Fibroblast of skin of abdomen (primary cell): ENCODE measurements at places on chromosomes 4 and X.

DNA sequence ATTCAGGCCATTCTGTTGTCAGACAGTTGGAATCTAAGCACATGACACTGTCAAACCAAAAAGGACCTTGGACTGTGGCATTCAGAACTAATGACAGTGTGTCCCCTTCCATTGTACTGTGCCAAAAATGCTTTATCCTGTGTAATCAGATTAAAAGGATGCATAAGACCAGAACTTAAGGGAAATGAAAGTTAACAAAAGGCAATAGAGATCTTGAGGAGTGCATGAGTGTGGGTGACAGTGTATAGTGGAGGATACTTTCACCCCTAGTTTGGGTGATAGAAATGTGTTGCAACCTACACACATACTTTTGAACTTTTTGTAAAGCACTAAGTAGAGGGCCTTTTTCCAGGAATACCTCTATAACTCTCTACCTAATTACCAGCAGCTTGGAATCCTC lies 4.5 kb downstream of the CYSLTR1 start:
- DNase-seq = no peak

GRCh38 chr4:71303287-71303686 lies 35.5 kb upstream of the SLC4A4 start:
- DNase-seq = no peak

GRCh38 chr4:27360790-27361267 lies 500.2 kb downstream of the STIM2 start:
- DNase-seq = peak; percentile 49

- peak; percentile 32 for DNase-seq
Measured at GRCh38 chr4:185357211-185357610, 38.5 kb downstream of the LRP2BP start.

- DNase-seq = no peak
Measured at GRCh38 chr4:88075336-88075735, 67.9 kb downstream of the PKD2 start.

GRCh38 chr4:155837203-155837796 lies 28.8 kb downstream of the ASIC5 start:
- DNase-seq = no peak

DNA sequence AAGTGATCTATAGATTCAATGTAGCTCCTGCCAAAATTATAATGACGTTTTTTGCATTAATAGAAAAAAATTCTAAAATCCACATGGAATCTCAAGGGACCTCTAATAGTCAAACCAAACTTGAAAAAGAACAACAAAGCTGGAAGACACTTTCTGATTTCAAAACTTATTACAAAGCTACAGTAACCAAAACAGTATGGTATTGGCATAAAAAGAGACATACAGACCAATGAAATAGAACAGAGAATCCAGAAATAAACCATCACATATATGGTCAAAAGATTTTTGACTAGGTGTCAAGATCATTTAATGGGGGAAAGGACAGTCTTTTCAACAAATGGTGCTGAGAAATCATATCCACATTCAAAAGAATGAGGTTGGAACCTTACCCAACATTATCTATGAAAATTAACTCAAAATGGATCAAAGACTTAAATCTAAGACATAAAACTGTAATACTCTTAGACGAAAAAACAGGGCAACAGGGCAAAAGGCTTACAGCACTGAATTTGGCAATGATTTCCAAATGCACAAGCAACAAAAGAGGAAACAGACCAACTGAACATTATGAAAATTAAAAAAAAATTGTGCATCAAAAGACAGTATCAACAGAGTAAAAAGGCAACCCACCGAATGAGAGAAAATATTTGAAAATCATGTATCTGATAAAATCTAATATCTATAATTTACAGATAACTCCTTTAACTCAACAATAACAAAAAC lies 3.9 kb downstream of the FBXO8 start:
- no peak for DNase-seq

DNA sequence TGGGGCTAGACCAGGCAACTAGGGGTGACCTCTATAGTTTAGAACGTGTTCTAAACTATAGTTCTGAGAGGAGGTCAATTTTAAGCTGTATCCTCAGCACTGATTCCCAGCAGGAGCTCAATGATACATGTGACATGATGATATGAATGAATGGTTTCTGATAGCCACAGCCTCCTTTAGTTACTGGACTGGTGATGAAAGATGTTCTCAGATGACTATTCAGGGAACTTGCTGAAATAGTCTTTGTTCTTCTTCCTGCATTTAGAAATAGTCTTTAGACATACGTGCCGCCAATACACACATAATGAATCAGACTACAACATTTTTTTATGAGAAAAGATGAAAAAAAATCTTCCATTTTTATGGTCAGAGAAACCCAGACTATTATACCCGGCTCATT lies 116.3 kb upstream of the TMEM150C start:
- DNase-seq = no peak

- DNase-seq = no peak
Measured at GRCh38 chrX:86604607-86605006, 456.4 kb downstream of the DACH2 start.

- DNase-seq = peak; percentile 38
Measured at GRCh38 chr4:140856621-140857062, 100.5 kb upstream of the TBC1D9 start.

GRCh38 chr4:100989401-100989800 lies 357.9 kb downstream of the PPP3CA start:
- no peak for DNase-seq

DNA sequence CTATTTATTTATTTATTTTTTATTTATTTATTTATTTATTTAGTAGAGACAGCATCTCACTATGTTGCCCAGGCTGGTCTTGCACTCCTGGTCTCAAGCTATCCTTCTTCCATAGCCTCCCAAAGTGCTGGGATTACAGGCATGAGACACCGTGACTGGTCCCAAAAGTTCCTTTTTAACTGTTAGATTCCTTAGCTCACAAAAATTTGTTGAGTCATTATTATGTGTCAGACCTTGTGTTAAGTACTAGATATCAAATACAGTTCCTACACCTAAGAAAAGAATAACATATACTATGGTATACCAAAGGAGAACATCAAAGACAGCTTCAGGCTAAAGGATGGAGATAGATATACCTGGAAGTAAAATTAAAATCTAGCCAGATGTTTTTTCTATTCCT lies 11.6 kb downstream of the FGA start:
- no peak for DNase-seq

DNA sequence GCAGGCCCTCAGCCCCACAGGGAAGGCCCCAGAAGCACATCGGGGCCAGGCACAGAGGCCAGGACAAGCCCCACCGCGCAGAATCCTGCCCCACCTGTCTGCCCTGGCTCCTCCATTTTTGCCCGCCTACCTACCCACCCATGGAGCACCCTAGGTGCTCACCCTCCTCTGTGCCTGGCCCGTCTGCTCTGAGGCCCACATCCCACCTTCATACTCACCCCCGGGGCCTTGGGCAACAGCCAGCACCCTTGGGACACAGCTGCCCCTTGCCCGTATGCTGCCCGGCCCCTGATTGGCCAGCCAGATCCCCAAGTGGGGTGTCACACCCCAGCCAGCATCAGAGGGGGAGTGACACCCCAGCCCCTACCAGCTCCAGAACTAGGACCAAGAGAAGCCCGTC lies 10.8 kb upstream of the TREX2 start:
- DNase-seq = no peak

DNA sequence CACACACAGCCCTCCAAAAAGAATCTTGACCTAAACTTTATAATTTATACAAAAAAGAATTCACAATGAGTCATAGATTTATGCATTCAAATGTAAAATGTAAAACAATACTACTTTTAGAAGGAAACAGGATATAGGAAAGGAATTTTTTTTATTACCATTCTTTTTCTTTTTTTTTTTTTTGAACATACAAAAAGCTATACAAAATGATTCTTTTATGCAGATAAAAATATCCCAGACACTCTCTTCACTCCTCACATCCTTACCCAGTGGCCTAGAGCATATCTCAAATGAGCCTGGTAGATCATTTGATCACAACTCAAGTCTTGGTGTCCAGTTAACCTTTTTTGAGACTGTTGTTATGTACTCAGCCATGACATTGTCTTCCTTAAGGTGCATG lies 307.3 kb upstream of the KLF3 start:
- DNase-seq = no peak
